ENCODE measurements at places on chromosomes 12 and 14. TPM values are rescaled to one million over a fixed set of nuclear protein-coding genes. Genes with fewer than 3 reads are reported as not detected.

- no peak for DNase-seq
Observed at GRCh38 chr12:66090157-66090556, 40.4 kb downstream of the LLPH start.

- peak; percentile 73 for DNase-seq
Observed at GRCh38 chr14:89425931-89426330, 8.9 kb upstream of the FOXN3 start.

DNA sequence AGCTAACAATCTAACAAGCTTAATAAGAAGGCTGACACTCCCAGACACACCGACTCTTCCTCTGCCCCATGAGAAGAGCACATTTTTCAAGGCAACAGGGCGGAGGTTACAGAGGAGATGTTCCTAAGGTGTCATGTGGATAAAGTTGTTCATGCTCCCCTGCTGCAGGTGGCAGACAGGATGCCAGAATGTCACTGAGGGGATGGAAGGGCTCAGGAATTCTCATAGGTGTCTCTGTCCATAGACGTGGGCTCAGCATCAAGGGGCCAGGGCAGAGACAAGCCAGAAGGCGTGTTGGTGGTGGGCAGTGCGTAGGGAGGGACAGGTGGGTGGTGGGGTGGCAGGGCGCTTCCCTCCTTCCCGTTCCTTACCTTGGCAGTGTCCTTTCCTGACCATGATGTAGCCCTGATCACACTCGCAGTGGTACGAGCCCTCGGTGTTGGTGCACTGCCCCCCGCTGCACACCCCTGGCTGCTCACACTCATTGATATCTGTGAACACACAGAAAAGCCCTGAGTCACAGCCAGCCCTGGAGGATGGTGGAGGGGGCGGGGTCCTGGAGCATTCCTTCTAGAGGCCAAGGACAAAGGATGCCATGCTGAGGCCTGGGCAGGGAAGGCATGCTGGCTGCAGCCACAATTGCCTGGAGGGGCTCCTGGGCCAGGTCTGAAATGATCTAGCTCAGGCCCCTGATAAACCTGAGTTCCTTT, 23.0 kb downstream of the ISCA2 start:
- no peak for DNase-seq

- DNase-seq = no peak
Observed at GRCh38 chr12:8156416-8156815, 399 bp upstream of the ZNF705A start.

SYNE3 gene
- total RNA-seq = 26.2 TPM

Measured in lower leg skin (tissue), 4 donors.